NCI-H1092 (cell line): ENCODE measurements at places on chromosomes 3 and 15.

GRCh38 chr3:138872632-138873031 is 37.9 kb upstream of the PIK3CB start:
- DNase-seq, result no peak

GRCh38 chr3:80769683-80770082 is 991.8 kb downstream of the GBE1 start:
- no peak for DNase-seq

GRCh38 chr3:29318251-29318650 is 37.4 kb downstream of the RBMS3 start:
- no peak for DNase-seq

- no peak for DNase-seq
These were observed 60.4 kb upstream of the SEC13 start for GRCh38 chr3:10381336-10381735.
